ENCODE measurements at places on chromosomes 2 and 18. TPM values are rescaled to one million over a fixed set of nuclear protein-coding genes. Genes with fewer than 3 reads are reported as not detected.
A peak's percentile ranks its signal among the peaks of the same experiment; 100 is the strongest.

DNA sequence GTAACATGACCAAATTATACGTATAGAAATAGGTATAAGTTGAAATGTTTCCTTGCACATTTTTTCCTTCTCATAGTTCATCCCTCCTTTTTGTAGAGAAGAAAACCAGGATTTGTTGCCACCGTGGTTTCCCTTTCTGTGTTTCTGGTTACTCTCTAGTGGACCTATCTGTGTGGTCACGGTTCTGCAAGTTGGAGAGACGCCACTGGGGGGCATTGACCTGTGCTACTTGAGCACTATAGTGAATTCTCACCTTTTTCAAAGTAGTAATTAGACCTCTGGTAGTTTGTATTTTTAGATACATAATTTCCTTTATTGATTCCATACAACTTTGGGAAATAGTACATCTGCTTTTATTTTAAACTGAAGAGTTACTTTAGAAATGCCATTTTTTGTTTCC lies 444.8 kb downstream of the PTPRM start:
- DNase-seq, result no peak

- no peak for DNase-seq
Observed at GRCh38 chr2:128454980-128455720, 136.5 kb upstream of the HS6ST1 start.

The C2orf81 gene
- total RNA-seq, result 3.4 TPM

DNA sequence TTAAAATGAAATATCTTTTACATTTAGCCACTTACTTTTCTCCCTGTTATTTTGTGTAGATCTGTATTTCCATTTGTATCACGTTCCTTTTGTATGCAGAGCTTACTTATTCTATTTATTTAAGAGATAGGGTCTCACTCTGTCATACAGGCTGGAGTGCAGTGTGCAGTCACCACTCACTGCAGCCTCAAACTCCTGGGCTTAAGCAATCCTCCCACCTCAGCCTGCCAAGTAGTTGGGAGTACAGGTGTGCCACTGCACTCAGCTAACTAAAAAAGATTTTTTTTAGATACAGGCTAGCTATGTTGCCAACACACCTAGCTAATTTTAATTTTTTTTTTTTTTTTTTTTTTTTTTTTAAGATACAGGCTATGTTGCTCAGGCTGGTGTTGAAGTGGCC lies 10.9 kb downstream of the PTPN18 start:
- no peak for DNase-seq

The RTTN gene
- 4.8 TPM for total RNA-seq

DNA sequence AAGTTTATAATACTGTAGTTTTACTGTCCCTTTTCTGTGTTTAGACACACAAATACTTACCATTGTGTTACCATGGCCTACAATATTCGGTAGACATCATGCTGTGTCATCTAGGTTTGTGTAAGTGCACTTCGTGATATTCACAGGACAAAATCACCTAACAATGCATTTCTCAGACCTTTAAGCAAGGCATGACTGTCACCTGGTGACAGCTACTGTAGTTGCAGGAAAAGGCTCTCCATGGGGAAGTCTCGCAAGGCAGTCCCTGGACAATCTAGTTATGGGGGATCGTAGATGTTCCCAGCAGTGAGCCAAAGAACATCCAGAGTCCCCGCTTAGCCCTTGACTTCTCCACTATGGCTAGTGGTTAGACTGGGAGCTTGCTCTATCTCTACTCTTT lies 73.1 kb downstream of the EIF2AK3 start:
- DNase-seq, result no peak

DNA sequence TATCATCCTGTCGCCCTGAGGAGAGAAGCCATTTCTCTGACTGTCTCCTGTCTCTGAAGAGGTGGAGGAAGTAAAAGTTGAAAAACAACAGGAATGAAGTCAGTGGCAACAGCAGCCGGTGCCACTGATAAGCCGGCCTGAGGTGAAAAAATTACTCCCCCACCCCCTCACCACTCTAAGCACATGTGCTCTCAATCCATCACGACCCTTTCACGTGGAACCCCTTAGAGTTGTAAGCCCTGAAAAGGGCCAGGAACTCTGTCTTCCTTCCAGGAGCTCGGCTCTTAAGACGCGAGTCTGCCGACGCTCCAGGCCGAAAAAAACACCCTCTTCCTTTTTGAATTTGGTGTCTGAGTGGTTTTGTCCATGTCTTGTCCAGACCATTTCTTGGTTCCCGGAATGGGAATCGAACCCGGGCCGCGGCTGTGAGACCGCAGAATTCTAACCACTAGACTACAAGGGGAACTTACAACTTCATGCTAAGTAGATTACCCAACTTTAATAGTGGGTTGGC lies 40.7 kb upstream of the TRIM43 start:
- no peak for DNase-seq

The DTNA gene
- 3.7 TPM for total RNA-seq

The NGEF gene
- not detected for total RNA-seq

DNA sequence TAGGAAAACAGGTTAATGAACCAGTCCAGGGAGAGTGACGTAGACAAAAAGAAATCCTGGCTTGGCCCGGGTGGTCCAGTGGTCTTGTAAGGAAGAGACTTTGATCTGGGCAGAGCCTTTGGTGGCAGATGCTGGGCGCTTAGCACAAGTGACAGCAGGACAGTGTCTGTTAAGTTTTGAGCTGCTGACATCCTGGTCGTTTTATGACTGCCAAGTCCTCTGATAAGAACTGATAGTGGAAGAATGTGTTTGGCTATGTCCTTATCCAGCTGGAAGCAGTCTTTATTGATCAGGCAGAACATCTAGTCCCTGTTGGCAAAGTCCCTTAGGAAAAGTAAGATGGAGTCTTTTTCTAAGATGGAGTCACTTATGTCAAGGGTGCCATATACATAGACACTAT lies 27.4 kb upstream of the ZNF407 start:
- no peak for DNase-seq

- DNase-seq, result peak; percentile 59
Observed at GRCh38 chr2:73091696-73092095, 20.2 kb upstream of the SFXN5 start.

DNA sequence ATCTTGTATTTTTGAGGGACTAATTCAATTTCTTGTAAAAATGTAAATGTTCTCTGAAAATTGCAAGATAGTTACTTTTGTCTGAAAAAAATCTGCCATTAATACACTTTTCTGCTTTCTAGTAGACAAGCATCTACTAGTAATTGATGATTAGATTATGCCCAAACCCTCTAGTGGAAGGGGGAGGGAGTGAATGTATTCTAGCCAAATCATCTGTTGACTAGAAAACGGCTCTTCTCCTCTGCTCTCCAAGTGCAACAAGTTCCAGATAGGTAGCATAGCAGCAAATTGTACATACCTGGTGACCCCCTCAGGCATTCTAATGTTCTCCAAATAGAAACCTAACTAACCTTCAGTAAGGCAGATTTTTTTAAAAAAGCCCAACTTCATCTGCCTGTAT lies 58.6 kb downstream of the RELCH start:
- DNase-seq, result no peak

DNA sequence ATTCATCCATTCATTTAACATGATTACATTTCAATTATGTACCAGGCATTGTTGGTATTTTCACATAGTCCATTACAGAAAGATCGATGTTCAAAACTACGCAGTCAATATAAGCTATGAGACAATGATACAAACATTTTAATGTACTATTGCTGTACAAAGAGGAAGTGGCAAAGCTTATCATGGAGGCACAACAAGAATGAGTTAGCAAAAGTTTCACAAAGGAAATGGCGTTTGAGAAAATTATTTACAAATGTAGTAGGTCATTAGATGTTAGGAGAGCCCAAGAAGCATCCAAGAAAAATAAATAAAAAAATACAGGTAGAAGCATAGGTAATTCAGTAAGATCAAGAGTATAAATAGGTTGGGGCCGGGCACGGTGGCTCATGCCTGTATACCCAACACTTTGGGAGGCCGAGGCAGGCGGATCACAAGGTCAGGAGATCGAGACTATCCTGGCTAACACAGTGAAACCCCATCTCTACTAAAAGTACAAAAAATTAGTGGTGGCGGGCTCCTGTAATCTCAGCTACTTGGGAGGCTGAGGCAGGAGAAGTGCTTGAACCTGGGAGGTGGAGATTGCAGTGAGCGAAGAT lies 1730.8 kb upstream of the CELF4 start:
- DNase-seq, result no peak

The GPAT2 gene
- total RNA-seq, result not detected

DNA sequence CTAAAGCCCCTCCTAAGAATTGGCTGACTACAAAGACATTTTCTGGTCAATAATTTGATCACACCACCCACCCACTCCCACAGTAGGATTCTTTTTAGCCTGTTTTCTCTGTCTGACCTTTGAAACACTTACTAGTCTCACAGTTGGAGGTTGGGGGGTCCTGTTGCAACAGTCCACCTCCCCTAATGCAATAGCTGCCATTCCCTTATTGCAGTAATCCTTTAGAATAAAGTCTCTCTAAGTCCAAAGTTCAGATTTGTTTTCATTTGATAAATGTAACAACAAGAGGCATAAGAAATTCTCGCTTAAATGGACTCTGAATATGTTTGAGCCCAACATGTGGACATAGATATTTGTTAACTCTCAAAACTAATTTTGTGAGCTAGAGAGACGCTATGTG lies 1326.8 kb upstream of the TMEFF2 start:
- no peak for DNase-seq

DNA sequence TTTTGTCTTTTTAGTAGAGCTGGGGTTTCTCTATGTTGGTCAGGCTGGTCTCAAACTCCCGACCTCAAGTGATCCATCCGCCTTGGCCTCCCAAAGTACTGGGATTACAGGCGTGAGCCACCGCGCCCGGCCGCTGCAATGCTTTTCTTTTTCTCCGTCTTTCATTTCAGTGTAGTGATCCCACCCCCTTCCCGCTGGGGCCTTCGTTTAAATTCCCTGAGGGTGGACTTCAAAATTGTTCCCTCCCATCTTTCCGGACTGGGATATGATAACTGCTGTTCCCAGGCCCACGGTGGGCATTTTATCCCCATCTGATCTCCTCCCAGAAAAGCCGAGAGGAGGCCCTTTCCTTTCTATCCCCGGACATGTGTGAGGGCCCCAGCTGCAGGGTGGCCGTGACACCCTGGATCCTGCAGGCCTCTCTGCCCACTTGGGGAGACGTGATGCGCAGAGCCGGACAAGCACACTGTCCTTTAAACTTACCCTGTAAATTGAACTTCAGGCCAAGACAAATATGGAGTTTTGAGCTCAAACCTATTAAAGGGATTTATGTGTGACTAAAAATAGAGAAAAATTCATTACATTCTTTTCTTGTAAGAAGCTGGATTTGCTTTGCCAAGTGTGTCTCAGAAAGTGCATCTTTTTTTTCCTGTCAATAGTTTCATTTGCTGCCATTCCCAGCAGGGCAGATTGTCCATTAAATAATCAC lies 54.5 kb upstream of the AFF3 start:
- DNase-seq, result no peak

DNA sequence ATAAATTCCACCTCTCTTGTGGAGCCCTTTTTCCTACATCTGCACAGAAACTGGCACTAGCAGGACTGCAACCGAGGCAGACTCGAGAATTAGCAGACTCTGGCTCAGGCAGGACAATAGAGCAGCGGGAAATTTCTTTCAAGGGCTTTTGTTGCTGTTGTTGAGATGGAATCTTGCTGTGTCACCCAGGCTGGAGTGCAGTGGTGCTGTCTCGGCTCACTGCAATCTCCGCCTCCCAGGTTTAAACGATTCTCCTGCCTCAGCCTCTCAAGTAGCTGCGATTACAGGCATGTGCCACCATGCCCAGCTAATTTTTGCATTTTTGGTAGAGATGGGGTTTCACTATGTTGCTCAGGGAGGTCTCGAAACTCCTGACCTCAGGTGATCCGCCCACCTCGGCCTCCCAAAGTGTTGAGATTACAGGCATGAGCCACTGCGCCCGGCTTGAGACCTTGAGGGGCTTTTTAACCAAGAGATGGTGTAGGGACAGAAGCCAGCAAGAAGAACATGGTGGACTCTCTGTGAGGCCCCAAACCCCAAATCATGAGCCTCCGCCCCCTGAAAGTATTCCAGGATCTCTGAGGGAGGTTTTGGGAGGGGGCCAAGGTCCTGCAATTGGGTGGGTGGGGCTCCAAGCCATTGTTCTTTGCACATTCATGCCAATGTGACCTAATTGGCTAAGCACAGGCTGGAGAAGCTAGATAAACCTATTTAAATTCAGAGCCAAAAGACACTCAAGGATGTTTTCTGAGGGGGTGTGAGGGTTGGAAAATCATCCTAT lies 68.4 kb upstream of the MSH2 start:
- no peak for DNase-seq

The RGPD4 gene
- 0.10 TPM for total RNA-seq

- no peak for DNase-seq
Observed at GRCh38 chr2:26822877-26823276, 25.1 kb upstream of the DPYSL5 start.

The CIB4 gene
- total RNA-seq, result not detected

The TSGA10 gene
- 3.3 TPM for total RNA-seq

The SLC9A4 gene
- not detected for total RNA-seq

Data from chondrocyte (in vitro differentiated cells).